Memory B cell (primary cell): ENCODE measurements at places on chromosomes 6 and 20.

- DNase-seq = no peak
Observed at GRCh38 chr6:151869345-151869744, 61.9 kb downstream of the ESR1 start.

GRCh38 chr20:38032585-38033329 lies 499 bp downstream of the TTI1 start:
- DNase-seq = no peak

GRCh38 chr6:161651949-161652348 lies 378.1 kb upstream of the AGPAT4 start:
- no peak for DNase-seq

DNA sequence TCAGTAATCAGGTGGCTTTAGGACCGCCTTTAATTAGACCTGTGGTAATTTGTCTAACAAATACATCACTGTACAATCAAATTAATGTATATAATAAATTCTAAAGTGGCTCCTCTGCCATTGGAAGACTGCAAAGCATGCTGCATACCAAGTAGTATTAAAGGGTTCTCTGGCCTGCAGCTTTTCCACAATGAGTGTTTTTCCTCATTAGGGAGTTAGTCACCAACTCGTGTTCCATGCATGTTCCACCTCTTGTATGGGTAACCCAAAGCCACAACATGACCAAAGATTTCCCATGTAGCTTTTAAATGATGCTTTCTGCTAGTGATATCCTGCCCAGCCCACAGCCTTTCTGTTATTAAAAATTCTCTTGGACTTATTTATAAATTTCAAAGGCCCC lies 218.7 kb downstream of the FUT9 start:
- no peak for DNase-seq

- DNase-seq = no peak
Observed at GRCh38 chr6:81067057-81067456, 685.4 kb downstream of the TENT5A start.
